ENCODE measurements at places on chromosomes 5 and 9. TPM values are rescaled to one million over a fixed set of nuclear protein-coding genes. Genes with fewer than 3 reads are reported as not detected.

Gene GCNT4
- total RNA-seq, result 1.8 TPM

Gene PCDHGA1
- total RNA-seq, result 1.8 TPM

Gene BTNL9
- not detected for total RNA-seq

Gene DRD1
- 2.6 TPM for total RNA-seq

Gene CLTB
- total RNA-seq, result 94.3 TPM

Gene ANKDD1B
- 0.51 TPM for total RNA-seq

Gene LYRM7
- total RNA-seq, result 6.9 TPM

Gene SHOC1
- under 0.01 TPM for total RNA-seq

Gene FRMPD1
- not detected for total RNA-seq

Gene BHMT
- 0.17 TPM for total RNA-seq

Gene STPG3
- not detected for total RNA-seq
